Articular chondrocyte of knee joint (primary cell): ENCODE measurements at places on chromosomes 1 and 21. TPM values are rescaled to one million over a fixed set of nuclear protein-coding genes. Genes with fewer than 3 reads are reported as not detected.

Gene LMOD1
- 1.4 and 3.5 TPM in 2 replicates for total RNA-seq

Gene KCNAB2
- total RNA-seq = 4.1 and 5.4 TPM in 2 replicates

Gene SLFNL1
- total RNA-seq = 0.43 and 0.65 TPM in 2 replicates

Gene OXCT2
- 2.2 and 3.4 TPM in 2 replicates for total RNA-seq
